MG63 (cell line): ENCODE measurements at places on chromosomes 7 and 10. TPM values are rescaled to one million over a fixed set of nuclear protein-coding genes. Genes with fewer than 3 reads are reported as not detected.
A peak's percentile ranks its signal among the peaks of the same experiment; 100 is the strongest.

- DNase-seq, result peak; percentile 64
Measured at GRCh38 chr10:77877441-77878344, 48.9 kb downstream of the DLG5 start.

Gene PAX4
- not detected in 2 replicates for total RNA-seq

Gene CCL26
- total RNA-seq, result 22.3 and 44.7 TPM in 2 replicates

DNA sequence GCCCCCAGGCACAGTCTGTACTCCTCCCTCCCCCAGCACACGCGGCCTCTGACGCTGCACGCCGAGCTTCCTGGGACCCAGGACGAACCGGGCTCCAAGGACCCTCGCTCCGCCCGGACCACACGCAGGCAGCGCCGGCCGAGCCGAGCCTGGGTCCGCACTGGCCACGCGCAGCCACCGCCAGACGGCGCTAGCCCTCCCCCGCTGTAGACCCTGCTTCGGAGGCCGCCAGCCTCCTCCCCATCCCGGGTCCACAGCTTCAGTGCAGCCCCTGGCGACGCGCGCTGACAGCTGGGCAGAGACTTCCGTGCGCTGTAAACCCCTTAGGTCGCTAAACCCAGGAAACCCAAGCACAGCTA lies 936 bp upstream of the TCERG1L start:
- DNase-seq, result no peak

- DNase-seq, result no peak
Measured at GRCh38 chr7:117036053-117036669, 82.9 kb downstream of the ST7 start.

- no peak for DNase-seq
Measured at GRCh38 chr10:104580321-104580720, 60.8 kb upstream of the SORCS3 start.

- DNase-seq, result peak; percentile 43
Measured at GRCh38 chr10:49569031-49569631, 30.2 kb upstream of the ERCC6 start.
